Breast epithelium (tissue), 4 donors: ENCODE measurements at places on chromosomes 5 and 9.

DNA sequence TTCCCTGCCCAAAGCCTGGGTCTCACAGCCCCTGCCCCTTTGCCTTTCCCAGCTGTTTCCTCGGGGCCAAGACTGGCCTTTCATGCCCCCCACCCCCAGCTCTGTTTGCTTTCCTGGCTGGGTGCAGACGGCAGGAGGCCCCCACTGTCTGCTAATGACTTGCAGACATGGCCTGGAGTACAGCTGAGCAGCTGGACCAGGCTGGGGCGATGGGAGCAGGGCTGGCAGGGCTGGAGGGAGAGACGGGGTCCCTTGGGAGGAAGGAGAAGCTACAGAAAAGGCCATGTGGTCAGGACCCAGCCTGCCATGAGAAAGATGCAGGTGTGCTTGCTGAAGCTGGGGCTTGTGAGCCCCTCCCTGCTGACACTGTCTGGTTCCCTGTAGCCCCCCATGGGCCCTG is 28.3 kb upstream of the GFPT2 start:
- DNase-seq, result no peak

DNA sequence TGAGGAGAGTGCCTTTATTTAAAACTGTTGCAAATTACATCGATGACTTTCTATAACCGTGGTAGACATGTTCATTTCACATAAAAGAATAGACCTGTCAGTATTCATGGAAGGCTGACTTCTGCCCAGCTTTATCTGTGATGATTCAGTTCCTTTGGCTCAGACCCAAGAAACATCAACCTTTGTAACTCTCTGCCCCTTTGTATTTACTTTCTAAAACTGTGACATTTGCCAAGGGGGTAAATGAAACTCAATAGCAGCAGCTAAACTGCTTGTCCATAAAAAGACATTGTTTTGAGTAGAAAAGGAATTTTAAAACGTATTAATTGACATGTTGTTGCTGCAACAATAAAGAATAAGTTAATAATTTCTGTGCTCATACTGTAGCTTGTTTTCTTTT is 137.8 kb upstream of the ANKH start:
- no peak for DNase-seq

GRCh38 chr9:111831371-111832108 is 36.8 kb upstream of the SHOC1 start:
- no peak for DNase-seq

GRCh38 chr5:52825826-52826225 is 38.1 kb downstream of the ITGA1 start:
- DNase-seq, result no peak

GRCh38 chr5:134561871-134562296 is 36.4 kb downstream of the JADE2 start:
- DNase-seq, result no peak
